A172 (cell line): ENCODE measurements at places on chromosomes 11 and 22. TPM values are rescaled to one million over a fixed set of nuclear protein-coding genes. Genes with fewer than 3 reads are reported as not detected.

Gene CASP5
- not detected in 2 replicates for total RNA-seq

Gene SPDYC
- total RNA-seq, result not detected in 2 replicates

Gene ATM
- 15.5 and 30.3 TPM in 2 replicates for total RNA-seq

Gene BANF1
- total RNA-seq, result 53.2 and 72.3 TPM in 2 replicates

Gene CCDC90B
- 88.9 and 94.5 TPM in 2 replicates for total RNA-seq

Gene TRPC6
- total RNA-seq, result not detected in 2 replicates

Gene APOA5
- total RNA-seq, result not detected in 2 replicates

Gene OTOG
- not detected in 2 replicates for total RNA-seq

Gene TEAD1
- total RNA-seq, result 69.5 and 92.5 TPM in 2 replicates

Gene OR2AT4
- 0.02 TPM in 1 of 2 replicates, not detected in the other for total RNA-seq

Gene PACSIN3
- total RNA-seq, result 28.7 and 32.2 TPM in 2 replicates

Gene MS4A8
- not detected in 2 replicates for total RNA-seq

Gene MS4A2
- total RNA-seq, result not detected in 2 replicates

Gene TMEM179B
- total RNA-seq, result 32.3 and 51.8 TPM in 2 replicates

Gene HTR3A
- total RNA-seq, result not detected in 2 replicates

Gene CECR2
- total RNA-seq, result not detected in 2 replicates
